Aorta (tissue), 5 donors: ENCODE measurements at places on chromosomes 2 and 18. TPM values are rescaled to one million over a fixed set of nuclear protein-coding genes. Genes with fewer than 3 reads are reported as not detected.

Gene VIT
- polyA plus RNA-seq: not detected

- H3K4me3 ChIP-seq: peak overlapping the region; percentile 72
- H3K27ac ChIP-seq: peak overlapping the region; percentile 12
- H3K27me3 ChIP-seq: no peaks in the 10 kb centered on the region
- H3K4me1 ChIP-seq: peaks cover 5% of the 10 kb centered on the region
These were observed 751 bp upstream of the DNAJC10 start for GRCh38 chr2:182715121-182715891.

Gene SERPINB13
- polyA plus RNA-seq: 0.15 TPM

Gene IRS1
- 2.1 TPM for polyA plus RNA-seq

Gene TXNDC2
- not detected for polyA plus RNA-seq

Gene ASB18
- polyA plus RNA-seq: not detected

GRCh38 chr2:85929096-85930050, 40.6 kb upstream of the ST3GAL5 start:
- no peaks in the 10 kb centered on the region for H3K27me3 ChIP-seq
- no peaks in the 10 kb centered on the region for H3K36me3 ChIP-seq
- H3K27ac ChIP-seq: no peak overlapping the region
- H3K4me3 ChIP-seq: no peak overlapping the region

DNA sequence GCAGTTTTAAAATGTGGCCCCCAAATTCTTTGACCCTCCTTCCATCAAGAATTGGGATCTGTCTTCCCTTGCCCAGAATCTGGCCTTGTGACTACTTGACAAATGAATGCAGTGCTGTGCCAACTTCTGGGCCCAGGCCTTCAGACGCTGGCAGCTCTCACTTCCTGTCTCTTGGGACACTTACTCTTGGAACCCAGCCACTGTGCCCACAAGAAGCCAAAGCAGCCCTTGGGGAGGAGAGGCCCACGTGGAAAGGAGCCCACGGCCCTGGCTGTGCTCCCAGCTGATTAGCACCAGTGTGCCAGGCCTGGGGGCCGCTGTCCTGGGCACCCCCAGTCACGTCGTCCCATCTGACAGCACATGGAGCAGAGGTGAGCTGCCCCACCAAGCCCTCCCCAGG, 56.6 kb downstream of the RPL37A start:
- H3K4me1 ChIP-seq: peaks cover 2% of the 10 kb centered on the region
- H3K4me3 ChIP-seq: no peak overlapping the region
- peak; percentile 90 for DNase-seq
- H3K27ac ChIP-seq: peak overlapping the region; percentile 24

Gene UGT1A10
- not detected for polyA plus RNA-seq

Gene MLPH
- 4.5 TPM for polyA plus RNA-seq

Gene GTF3C2
- 20.3 TPM for polyA plus RNA-seq

DNA sequence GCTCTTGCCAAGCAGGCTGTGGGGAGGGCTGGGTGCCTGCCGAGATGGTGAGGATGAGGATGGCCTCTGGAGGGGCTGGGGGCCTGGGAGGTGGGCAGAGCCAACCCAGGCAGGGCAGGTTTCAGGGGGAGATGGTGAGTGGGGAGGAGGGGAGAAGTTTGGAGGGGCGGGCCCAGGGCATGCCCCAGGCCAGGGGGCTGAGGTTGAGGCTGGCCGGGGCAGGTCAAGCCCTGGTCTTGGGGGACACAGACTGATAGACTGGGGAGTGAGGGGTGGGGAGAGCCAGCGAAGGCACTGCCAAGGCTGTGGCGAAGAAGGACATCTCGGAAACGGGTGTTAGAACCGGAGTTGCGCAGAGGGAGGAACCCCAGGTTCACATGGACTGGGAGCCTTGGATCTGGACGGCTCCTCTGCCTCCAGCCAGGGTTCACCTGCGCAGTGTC, 12.6 kb downstream of the CAPN10 start:
- DNase-seq: peak; percentile 59
- no peaks in the 10 kb centered on the region for H3K27me3 ChIP-seq
- no peaks in the 10 kb centered on the region for H3K4me1 ChIP-seq
- no peaks in the 10 kb centered on the region for H3K36me3 ChIP-seq
- H3K4me3 ChIP-seq: no peak overlapping the region

DNA sequence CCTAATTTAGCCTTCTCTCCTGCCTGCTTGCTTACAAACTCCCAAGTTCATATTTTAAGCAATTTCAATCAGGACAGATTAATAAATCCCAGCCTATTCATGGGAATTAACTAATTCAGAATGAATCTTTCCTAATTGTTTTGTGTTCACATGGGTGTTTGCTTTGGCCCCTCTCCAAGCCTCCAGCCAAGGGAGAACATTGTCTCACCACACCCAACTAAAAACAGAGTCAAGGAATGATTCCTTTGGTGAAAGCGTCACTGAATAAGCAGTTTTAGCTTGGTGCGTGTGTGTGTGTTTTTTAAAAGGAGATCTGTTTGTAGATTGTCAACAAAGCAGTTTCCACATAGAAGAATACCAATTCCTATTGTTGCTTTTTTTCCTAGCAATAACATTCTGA, 43.0 kb upstream of the DSG1 start:
- H3K36me3 ChIP-seq: no peaks in the 10 kb centered on the region
- no peak overlapping the region for H3K4me3 ChIP-seq
- no peaks in the 10 kb centered on the region for H3K4me1 ChIP-seq
- H3K27me3 ChIP-seq: no peaks in the 10 kb centered on the region
- peak; percentile 48 for DNase-seq

DNA sequence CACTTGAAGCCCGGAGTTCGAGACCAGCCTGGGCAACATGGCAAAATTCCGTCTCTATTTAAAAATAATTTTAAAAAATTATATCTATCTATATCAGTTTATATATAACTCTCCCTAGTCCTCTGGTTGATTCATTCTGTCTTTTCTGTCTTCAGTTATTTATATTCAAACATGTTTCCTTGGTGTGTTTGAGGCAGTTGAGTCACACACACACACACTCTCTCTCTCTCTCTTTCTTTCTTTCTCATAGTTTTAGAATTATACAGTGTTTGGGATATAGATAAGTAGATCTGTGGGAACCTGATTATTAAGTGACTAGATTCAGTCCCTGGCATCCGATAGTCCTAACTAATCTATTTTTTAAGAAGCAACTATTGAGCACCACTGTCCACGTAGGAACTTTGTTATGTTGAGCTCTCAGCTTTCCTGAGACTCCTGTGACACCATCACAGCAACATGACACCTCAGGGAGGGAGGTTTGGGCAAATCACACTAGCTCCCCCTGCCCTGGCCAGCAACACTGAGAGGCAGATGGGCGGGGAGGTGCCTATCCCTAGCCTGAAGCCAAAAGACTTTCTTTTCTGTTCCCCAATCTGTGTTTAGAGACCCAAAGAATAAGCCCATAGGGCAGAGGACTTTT, 482.7 kb downstream of the DLGAP1 start:
- H3K4me1 ChIP-seq: peaks cover 4% of the 10 kb centered on the region
- H3K4me3 ChIP-seq: no peak overlapping the region
- DNase-seq: no peak
- H3K27me3 ChIP-seq: no peaks in the 10 kb centered on the region
- H3K36me3 ChIP-seq: no peaks in the 10 kb centered on the region

DNA sequence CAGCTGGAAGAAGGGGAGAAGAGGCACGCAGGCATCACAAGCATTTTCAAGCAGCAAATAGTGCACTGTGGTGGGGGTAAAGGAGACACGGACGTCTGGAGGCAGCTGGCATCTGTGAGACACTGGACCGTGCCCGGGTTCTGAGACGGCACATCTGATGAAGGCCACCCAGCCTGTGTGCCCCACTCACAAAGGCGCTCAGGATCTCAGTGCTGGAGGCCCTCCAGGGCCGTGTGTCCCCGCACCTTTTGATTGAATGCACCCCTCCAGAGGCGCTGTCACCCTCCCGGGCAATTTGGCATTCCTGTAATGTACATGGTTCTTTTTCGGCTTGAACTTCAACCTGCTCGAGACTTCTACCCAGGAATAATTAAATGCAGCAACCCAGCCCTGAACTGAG, 101.5 kb upstream of the ODC1 start:
- no peaks in the 10 kb centered on the region for H3K36me3 ChIP-seq
- H3K4me1 ChIP-seq: no peaks in the 10 kb centered on the region
- no peak overlapping the region for H3K27ac ChIP-seq
- no peak overlapping the region for H3K4me3 ChIP-seq
- no peak for DNase-seq

Gene AMER3
- not detected for polyA plus RNA-seq

- no peaks in the 10 kb centered on the region for H3K27me3 ChIP-seq
- no peak overlapping the region for H3K27ac ChIP-seq
- H3K36me3 ChIP-seq: no peaks in the 10 kb centered on the region
- no peak overlapping the region for H3K4me3 ChIP-seq
These were observed 205.1 kb downstream of the SOX11 start for GRCh38 chr2:5897249-5897648.

Gene RAX
- polyA plus RNA-seq: not detected

GRCh38 chr2:224545884-224546644, 39.1 kb downstream of the CUL3 start:
- H3K27me3 ChIP-seq: no peaks in the 10 kb centered on the region
- no peak for DNase-seq
- no peak overlapping the region for H3K27ac ChIP-seq
- H3K4me1 ChIP-seq: peaks cover 3% of the 10 kb centered on the region
- no peak overlapping the region for H3K4me3 ChIP-seq

GRCh38 chr2:160574468-160575140, 81.0 kb upstream of the RBMS1 start:
- H3K36me3 ChIP-seq: no peaks in the 10 kb centered on the region
- H3K27me3 ChIP-seq: no peaks in the 10 kb centered on the region
- H3K27ac ChIP-seq: no peak overlapping the region
- no peak overlapping the region for H3K4me3 ChIP-seq

Gene SPEG
- polyA plus RNA-seq: 1,108 TPM

Gene HS1BP3
- polyA plus RNA-seq: 27.5 TPM

DNA sequence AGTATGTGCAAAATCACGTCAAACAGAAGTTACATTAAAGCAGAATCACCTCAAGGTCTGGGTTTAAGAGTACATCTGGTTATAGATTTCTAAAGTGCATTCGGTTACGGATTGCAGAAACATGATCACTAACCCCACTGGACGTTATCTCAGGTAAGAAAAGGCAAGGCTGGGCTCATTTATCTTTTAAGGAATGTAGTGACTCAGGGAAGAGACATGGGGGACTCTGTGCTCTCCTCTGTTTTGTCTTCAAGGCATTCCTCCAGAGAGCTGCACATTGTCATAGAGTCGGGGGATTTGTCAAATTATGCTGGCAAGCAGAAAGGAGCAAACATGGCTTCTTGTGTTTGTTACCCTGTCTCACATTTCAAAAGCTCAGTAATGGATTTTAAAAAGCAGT, 14.3 kb downstream of the WDSUB1 start:
- H3K4me3 ChIP-seq: no peak overlapping the region
- H3K4me1 ChIP-seq: no peaks in the 10 kb centered on the region
- DNase-seq: no peak
- no peaks in the 10 kb centered on the region for H3K27me3 ChIP-seq
- no peak overlapping the region for H3K27ac ChIP-seq
- H3K36me3 ChIP-seq: no peaks in the 10 kb centered on the region

GRCh38 chr18:32879497-32879896, 106.7 kb upstream of the KLHL14 start:
- no peaks in the 10 kb centered on the region for H3K4me1 ChIP-seq
- no peaks in the 10 kb centered on the region for H3K36me3 ChIP-seq
- H3K4me3 ChIP-seq: no peak overlapping the region

DNA sequence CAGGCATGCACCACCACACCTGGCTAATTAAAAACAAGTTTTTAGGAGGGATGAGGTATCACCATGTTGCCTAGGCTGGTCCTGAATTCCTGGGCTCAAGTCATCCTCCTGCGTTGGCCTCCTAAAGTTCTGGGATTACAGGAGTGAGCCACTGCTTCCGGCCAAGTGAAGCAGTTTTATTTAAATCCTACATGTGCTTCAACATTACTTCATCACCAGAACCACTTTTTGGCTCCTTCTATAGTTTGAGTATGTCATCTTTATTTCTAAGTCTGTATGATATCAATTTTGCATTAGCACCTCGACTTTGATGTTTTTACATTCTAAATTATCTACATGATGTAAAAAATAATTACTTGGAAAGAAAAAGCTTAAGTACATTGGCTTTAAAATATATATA, 144.3 kb downstream of the FMNL2 start:
- no peak overlapping the region for H3K27ac ChIP-seq
- no peaks in the 10 kb centered on the region for H3K36me3 ChIP-seq
- no peak for DNase-seq
- H3K27me3 ChIP-seq: no peaks in the 10 kb centered on the region
- no peak overlapping the region for H3K4me3 ChIP-seq

- no peak for DNase-seq
- no peak overlapping the region for H3K4me3 ChIP-seq
- no peaks in the 10 kb centered on the region for H3K36me3 ChIP-seq
- no peak overlapping the region for H3K27ac ChIP-seq
- no peaks in the 10 kb centered on the region for H3K4me1 ChIP-seq
These were observed 38.9 kb upstream of the LPIN2 start for GRCh38 chr18:3051718-3052410.

- H3K36me3 ChIP-seq: no peaks in the 10 kb centered on the region
- no peaks in the 10 kb centered on the region for H3K4me1 ChIP-seq
- no peak for DNase-seq
- no peaks in the 10 kb centered on the region for H3K27me3 ChIP-seq
These were observed 53.2 kb downstream of the SFXN5 start for GRCh38 chr2:73018188-73018825.

DNA sequence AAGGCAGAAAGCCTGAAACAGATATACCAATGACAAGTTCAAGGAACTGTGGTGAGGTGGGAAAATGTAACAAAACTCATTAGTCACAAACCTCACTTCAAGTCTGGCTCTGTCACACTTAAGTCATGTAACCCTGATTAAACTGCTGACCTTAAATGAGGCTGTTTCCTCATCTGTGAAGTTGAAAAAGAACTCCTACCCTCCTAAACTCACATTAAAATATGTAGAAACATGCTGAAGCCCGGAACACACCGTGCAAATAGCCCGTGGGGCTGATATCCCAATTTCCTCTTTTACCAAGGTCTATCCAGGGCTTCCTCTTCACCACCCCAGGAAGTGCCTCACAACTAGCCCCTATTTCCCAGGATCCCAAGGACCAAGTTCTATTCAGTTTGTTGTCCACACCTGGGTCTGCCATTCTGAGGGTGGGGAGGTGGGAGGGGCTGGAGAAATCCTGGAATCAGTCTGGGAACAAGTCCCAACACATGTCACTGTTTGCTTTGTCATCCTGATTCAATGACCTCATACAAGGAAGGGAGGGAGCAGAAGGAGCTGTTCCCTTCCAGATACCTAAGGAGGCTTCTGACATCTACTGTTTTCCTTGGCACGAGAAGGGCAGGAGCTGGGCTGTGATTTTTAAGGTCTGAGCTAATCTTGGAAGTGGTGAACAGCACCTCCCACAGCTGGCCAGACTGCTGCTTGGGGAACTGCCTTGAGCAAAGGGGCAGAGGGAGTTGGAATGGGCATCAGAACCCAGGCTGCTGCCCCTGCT, 42.3 kb downstream of the SLC4A1AP start:
- peak overlapping the region; percentile 96 for H3K27ac ChIP-seq
- H3K4me3 ChIP-seq: no peak overlapping the region
- H3K27me3 ChIP-seq: no peaks in the 10 kb centered on the region
- peak; percentile 91 for DNase-seq

Gene NYAP2
- 0.25 TPM for polyA plus RNA-seq
